ENCODE measurements at places on chromosomes 5 and 9. TPM values are rescaled to one million over a fixed set of nuclear protein-coding genes. Genes with fewer than 3 reads are reported as not detected.

The ANKRD34B gene
- total RNA-seq: not detected

The MPDZ gene
- total RNA-seq: 39.3 TPM

The IL13 gene
- total RNA-seq: not detected

The CDH9 gene
- total RNA-seq: not detected

The C7 gene
- 0.54 TPM for total RNA-seq

The IFNA21 gene
- total RNA-seq: not detected
